ENCODE measurements at places on chromosomes 11 and 22.

DNA sequence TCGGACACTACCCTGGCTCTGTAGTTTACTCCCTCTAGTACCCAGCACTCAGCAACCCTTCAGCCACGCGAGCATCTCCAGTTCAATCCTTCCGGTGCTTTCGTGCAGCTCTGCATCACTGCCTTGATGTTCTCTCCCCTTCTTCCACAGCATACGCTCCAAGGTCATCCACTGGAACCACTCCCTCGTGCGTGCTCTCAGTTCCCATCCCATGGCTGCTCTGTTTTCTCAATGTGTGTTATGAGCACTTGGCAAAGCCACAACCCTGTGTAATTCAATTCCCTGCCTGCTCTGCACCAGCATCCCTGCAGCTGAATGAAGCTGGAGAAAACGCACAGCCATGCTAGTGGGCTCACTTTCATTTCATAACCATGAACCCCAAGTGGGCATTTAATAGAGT, 38.5 kb upstream of the NFRKB start:
- DNase-seq = no peak

DNA sequence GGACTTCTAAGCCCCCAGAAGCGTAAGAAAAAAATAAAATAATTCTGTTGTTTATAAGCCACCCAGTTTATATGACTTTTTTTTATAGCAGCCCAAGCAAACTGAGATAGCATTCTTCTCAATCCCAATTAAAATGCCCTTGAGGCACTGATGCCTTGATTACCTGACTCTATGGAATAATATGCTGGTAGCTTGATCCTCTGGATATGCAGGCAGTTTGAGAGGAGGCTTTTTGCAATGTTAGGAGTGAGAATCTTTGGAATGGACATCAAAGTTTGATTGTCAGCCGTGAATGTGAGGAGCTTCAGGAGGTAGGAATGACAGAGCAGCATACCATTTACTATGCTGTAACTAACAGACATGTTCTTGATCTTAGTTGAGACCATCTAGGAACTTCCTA, 275.6 kb downstream of the AASDHPPT start:
- DNase-seq = no peak

GRCh38 chr22:36221799-36222751, 17.3 kb downstream of the APOL2 start:
- peak; percentile 59 for DNase-seq

GRCh38 chr22:20651286-20651685, 122.6 kb upstream of the SERPIND1 start:
- no peak for DNase-seq

- DNase-seq = no peak
These were observed 148.8 kb downstream of the CRYBB2 start for GRCh38 chr22:25368271-25368670.

DNA sequence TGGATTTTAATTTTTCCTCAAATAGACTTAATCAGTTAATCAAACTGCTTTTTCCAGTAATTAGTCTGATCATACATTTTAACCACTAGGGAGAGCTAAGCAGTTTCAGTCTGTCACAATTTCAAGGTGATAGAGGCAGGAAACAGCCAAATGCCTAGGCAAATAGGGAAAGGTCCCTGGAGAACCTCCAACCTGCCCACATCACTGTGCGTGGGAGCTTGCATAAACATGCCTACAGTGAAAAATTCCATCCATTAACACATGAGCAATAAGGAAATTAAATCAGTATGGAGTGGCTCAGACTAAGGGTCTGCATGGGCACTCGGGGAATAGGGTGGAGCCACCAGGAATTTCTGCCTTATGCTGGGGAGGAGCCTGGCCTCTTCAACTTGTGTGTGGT, 74.6 kb downstream of the AASDHPPT start:
- DNase-seq = no peak

GRCh38 chr11:35115688-35116030, 23.3 kb upstream of the CD44 start:
- no peak for DNase-seq
